Activated CD4-positive, alpha-beta T cell treated with anti-CD3 and anti-CD28 coated beads, Interleukin-2, amount 50 U/mL, for 4 hours (primary cell): ENCODE measurements at places on chromosomes 5 and 9.

DNA sequence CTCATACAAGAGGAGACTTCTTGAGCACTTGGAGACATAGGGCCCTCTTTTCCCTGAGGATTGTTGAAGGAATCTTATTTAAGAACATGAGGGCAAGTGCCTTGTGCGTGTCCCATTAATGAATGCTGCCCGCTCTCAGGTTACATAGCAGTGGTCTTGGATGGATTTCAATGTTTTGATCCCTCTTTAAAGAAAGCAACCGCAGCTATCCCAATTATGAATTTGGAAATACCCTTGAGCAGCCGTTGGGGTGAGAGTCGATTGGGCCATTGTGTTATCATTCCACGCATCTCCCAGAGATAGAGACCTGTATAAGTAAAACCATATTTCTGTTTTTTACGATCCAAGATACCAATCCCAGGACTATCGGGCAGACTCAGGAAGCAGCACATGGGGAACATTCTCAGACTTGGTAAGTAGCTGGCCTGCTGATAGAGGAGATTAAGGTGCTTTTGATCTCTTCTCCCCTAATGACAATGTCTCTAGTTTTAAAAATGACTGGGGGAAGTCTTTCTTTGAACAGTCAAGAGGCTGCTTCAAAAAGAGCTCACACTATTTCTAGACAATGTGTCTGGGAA lies 145.3 kb downstream of the MACROH2A1 start:
- no peak for DNase-seq

DNA sequence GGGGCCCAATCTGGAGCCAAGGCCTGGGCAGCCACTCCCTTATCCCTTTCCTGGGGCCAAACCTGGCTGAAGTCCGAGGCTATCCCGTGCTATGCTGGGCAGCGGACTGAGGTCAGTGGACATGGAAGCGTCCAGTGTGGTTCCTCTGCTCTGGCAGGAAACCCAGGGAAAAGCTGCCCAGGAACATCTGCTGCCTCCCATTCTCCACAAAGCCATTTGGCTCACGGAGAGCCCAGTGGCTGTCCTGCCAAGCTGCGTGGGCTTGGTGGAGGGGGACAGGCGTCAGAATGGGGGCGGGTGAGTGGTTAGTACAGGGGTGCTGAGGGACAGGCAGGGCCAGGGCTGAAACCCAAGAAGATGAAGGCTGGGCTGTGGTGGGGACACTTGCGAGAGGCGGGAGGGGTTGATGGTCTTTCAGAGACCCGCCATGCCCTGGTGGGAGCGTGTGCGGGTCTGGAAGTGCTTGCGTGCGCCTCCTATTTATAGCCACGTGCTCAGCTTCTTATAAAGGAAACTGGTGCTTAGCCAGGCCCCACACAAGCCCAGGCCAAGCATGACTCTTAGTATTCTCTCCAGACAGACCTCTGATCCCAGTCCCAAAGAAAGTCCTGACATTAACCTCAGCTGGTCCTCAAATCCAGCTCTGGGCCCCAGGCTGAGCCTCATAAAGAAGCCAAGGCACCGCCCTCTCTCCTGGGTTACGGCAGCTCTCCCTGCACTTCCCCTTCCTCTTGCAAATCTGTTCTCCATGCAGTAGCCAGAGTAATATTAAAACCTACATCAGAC lies 9.4 kb upstream of the SLC6A7 start:
- DNase-seq: no peak

DNA sequence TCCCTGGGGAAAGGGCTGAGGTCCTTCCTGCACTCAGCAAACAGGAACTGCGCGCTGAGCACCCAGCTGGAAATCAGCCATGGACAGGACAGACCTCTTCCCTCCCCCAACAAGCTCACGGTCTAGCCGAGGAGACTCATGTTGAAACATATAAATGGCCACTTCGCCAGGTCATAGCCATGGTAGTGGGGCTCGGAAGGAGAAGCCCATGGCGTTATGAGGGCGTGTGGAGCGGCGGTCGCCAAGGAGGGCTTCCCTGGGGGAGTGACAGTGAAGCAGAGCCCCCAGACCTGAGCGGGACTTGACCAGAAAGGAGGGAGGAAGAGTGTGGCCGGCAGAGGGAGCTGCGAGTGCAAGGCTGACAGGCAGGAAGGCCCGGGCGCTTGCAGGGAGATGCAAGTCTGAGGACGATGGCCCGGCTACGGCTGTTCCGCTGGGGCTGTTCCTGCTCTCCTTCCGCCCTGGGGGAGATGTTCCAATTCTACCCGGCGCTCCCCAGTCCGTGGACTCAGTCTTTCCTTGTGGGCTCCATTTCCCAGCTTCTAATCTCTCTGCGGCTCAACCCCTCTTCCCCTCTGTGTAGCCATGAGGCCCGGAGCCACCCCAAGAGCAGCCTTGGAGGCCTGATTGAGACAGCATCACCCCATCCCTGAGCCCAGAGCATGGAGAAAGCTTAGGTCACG lies 43.9 kb upstream of the PRRC2B start:
- DNase-seq: peak; percentile 89

DNA sequence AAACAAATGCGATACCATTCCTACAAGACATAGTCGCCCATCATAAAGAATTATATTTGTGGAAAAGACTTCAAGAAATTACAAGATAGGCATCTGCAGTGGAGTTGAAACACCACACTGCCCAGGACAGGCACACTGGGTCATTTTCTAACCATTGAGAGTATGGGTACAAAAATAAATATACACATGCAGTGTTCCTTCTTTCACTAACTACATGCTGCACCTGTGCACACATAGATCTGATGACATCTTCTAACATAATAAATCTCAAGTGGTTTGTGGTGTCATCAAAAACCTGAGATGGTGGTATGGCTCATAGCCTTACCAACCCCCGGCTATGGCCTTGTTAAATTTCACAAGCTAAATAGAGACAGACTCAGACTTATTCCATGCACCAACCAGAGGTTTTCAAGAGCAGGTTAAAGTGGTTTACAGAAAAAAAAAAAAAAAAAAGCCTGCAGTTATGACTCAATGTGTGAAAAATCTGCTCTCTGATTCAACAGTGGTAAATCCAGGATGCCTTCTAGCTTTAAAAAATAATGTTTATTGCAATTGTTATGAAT lies 12.4 kb upstream of the NFIB start:
- no peak for DNase-seq

GRCh38 chr5:58451732-58452565 lies 7.9 kb downstream of the PLK2 start:
- no peak for DNase-seq
